Activated CD8-positive, alpha-beta T cell treated with anti-CD3 and anti-CD28 coated beads, Interleukin-2, amount 10 ng/mL, durations not matched to agents 7 days and 5 days (primary cell): ENCODE measurements at places on chromosomes 3 and 15. TPM values are rescaled to one million over a fixed set of nuclear protein-coding genes. Genes with fewer than 3 reads are reported as not detected.

Gene SRGAP3
- total RNA-seq: 5.3 TPM

Gene POLG
- 121 TPM for total RNA-seq

Gene LRRC49
- total RNA-seq: not detected

Gene MGA
- total RNA-seq: 37.1 TPM

Gene B3GNT5
- total RNA-seq: 0.86 TPM

Gene FBN1
- total RNA-seq: 1.3 TPM

Gene INAFM2
- 8.7 TPM for total RNA-seq

Gene GOLGA8R
- total RNA-seq: 9.5 TPM

Gene LYZL4
- not detected for total RNA-seq

Gene TF
- total RNA-seq: 0.05 TPM
